Activated CD8-positive, alpha-beta memory T cell treated with anti-CD3 and anti-CD28 coated beads, Interleukin-2, amount 50 U/mL, for 48 hours (primary cell): ENCODE measurements at places on chromosomes 16 and 17.

GRCh38 chr17:19338031-19338990 is 24.2 kb downstream of the B9D1 start:
- DNase-seq = peak; percentile 77

DNA sequence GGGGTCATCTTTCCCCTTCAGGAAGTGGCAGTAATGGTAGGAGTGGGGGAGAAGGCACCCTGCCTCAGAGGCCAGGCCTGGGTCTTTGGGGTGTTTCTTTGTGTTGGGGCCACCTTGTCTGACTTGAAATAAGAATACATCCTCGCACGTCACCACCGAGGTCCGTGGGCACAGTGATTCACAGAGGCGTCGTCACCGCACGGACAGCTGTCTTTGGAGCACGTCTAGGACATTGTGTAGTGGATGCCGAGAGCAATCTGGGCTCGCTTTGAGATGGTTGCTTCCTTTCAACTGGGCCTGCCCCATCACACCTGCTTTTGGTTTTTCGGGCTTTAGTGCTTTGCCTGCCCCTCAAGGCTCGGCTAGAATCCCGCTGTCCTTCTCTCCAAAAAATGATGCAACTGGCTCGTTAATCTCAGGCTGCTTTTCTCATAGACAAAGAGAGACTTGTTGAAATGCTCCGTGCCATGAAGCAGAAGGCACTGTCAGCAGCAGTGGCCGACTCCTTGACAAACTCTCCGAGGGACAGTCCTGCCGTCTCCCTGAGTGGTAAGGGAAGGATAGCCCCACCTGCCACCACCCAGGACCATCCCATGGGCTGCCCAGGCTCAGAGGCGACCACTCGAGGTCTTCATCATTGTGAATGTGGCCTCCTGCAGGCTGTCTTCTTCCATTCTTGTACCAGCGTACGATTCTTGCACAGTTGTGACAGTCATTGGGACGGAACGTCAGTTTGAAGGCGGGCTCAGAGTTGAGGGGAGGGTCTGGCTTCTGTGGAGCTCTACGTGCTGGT is 24.0 kb downstream of the GINS2 start:
- no peak for DNase-seq

GRCh38 chr17:27318633-27319032 is 24.7 kb downstream of the WSB1 start:
- no peak for DNase-seq

DNA sequence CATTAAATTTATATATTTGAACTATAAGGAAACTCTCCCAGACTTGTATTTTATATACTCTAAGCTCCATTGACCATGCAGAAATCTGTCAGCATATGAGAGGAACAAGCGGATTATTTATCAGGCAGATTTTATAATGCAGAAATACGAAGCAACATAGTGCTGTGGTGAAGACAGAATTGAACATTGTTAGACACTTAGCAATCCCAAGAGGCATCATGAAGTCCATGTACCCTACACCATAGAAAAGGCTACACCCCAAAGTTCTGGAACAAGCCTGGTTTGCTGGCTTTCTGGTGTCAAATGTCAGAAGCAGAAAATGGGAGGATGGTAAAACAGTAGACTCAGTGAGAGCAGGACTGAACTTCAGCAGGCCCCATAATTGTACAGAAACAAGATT is 241.1 kb downstream of the PRKCA start:
- DNase-seq = no peak

DNA sequence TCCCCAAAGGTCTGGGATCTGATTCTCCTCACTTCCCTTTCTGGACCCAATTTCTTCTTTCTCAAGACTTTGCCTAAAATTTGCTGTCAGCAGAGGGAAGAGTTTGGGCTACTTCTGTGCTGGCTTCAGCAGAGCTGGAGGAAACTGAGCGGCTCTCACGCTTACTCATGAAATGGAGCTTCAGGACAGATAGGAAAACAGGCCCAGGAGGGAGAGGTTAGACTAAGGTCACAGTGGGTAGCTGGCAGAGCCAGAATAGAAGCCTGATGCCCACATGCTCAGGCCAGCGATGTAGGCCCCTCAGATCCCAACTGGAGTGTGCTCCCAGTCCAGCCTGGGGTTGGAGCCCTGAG is 593 bp downstream of the SLC38A7 start:
- no peak for DNase-seq

DNA sequence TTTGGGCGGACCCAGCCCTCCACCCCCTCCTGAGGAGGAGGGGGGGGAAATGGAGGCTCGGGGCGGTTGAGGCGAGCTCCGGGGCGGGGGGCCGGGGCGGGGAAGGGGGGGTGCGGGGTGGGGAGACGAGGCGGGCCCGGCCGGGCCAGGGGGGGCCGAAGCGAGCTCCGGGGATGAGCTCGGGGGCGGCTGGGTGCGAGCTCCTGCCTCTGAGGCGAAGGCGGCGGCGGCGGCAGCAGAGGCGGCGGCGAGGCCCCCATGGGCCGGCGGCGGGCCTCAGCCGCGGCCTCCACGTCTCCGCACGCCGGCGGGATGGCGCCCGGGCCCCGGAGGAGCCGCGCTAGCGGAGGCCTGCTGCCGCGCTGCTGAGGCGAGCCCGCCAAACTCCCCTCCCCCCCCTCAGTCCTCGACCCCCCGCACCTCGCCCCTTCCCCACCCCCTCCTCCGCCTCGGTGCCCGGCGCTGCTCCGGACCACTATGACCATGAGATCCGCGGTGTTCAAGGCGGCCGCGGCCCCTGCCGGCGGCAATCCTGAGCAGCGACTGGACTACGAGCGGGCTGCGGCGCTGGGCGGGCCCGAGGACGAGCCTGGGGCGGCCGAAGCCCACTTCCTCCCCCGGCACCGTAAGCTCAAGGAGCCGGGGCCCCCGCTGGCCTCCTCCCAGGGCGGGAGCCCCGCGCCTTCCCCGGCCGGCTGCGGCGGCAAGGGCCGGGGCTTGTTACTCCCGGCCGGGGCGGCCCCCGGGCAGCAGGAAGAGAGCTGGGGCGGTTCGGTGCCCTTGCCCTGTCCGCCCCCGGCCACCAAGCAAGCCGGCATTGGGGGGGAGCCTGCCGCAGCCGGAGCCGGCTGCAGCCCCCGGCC is 596 bp downstream of the MSL1 start:
- DNase-seq = peak; percentile 69

DNA sequence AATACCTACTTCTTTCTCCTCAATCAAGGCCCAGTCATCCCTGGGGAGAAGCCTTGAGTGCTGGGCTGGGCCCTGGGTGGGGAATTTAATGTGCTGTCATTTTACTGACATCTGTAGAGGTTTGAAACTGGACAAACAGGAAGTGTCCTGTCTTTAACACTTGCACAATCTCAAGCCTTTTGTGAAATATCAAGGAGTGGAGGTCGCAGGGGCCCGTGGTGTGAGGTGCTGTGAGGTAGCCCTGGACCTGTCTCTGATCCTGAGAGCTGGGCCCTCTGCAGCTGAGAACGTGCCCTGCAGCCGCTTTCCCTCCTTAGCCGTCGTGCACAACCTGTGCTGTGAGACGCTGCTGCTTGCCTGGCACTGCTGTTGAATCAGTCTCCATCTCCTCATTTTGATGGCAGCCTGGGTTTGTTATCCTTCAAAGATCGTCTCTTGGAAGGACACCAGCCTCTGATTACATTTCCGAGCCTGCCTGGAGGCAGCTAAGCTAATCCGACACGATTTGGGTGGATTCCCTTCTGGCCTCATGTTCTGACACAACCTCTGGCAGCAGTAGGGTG is 29.9 kb downstream of the SMARCE1 start:
- DNase-seq = no peak

- DNase-seq = no peak
Measured at GRCh38 chr17:45855691-45856336, 11.1 kb downstream of the SPPL2C start.

- DNase-seq = peak; percentile 92
Measured at GRCh38 chr17:21551081-21551881, 141.0 kb upstream of the KCNJ18 start.

GRCh38 chr16:26525856-26526255 is 540.9 kb upstream of the C16orf82 start:
- no peak for DNase-seq

DNA sequence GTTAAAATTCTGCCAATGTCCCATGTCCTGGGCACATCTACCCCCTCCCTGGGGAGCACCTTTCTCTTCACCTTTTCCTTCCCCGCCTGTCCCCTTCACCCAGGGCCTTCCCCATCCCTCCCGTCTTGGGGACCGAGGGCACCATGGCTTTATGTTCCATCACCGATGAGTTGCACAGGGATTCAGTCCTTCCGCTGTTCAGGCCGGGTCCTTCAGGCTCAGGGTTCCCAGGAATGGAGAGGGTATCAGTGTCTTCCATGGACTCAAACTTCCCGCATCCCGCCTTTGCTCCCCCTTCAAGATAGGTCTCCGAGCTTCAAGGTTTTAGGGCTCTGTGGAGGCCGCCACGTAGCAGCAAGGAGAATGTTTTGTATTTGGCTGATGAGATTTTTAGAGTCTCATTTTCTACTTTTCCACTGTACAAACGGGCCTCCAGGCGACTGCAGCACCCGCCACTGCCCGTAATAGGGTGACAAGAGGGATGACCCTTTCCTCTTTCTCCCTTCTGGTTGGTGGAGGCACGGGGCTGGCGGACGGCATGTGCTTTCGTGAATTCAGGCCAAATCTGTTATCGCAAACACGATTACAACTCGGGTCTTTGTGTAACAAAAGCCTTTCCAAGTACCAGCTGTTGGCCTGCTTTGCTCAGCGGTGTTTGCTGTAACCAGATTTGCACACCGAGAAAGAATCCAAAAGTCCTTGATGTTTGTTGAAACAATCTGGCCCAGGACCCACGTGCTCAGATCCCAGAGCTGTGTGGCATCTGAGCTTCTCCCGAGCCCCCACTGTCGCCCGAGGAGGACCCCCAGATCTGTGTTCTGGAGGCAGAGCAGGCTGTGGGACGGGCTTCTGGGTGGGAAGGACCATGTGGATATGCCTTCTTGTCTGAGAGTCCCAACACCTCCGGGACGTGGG is 236.3 kb downstream of the SEC14L1 start:
- peak; percentile 49 for DNase-seq

DNA sequence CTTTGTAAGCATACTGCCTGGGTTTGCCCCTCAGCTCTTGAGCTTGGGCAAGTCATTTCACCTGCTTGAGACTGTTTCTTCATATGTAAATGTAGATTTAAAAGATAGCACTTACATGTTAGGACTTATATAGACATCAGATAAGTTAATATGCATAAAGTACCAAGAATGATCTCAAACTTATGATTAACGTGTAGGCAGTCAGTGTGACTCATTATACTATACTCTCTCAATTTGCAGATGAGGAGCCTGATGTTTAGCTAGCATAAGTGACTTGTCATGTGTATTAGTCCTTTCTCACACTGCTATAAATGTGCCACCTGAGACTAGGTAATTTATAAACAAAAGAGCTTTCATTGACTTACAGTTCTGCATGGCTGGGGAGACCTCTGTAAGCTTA is 690.5 kb downstream of the KCNJ2 start:
- no peak for DNase-seq

GRCh38 chr17:72294487-72294893 is 173.7 kb downstream of the SOX9 start:
- DNase-seq = no peak

DNA sequence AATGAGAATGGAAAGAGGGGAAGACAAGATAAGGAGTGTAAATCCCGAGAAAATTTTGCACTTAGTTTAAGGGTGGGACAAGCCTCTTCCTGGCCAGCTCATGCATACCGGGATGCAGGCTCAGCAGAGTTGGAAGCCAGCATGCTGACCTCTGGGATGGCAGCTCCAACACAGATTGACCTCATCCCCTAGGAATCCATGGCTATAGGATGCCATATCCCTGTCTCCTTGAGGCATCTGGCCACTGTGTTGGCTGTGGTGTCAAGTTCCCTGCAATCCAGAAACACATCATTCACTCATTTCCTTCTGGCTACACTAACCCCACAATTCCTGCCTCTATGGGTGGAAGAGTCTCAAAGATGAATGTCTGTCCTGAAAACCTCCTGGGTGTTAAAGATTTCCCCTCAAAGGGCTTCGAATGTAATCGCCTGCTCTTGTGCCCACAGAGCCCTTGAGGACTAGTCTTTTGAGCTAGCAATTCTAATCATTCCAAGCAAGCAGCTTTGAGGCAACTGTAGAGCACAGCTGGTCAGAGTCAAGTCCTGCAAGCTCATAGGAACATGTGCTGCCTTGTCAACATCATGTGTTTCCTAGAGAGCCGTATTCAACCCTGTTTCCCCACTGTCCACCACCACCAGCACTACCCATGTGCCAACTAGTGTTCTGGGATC is 141.4 kb downstream of the PMP22 start:
- DNase-seq = no peak

DNA sequence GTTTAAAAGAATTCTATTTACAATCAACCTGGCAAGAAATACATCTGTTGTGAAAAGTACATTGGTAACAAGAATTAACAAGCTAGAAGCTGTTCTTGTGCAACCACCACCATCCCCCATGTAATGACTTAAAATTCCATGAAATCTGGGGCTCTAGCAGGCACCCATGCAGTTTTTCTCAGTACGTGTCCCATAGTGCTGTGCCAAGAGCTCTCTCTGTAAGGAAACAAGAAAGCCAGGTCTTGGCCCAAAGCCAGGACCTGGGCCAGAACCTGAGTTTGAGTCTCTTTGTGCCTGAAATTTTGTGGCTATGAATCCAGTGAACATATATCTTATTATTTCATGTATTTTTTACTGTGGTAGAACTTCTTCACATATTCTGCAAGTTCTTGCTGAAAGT is 46.6 kb downstream of the NUP93 start:
- no peak for DNase-seq

- DNase-seq = no peak
Measured at GRCh38 chr16:23182679-23183542, at the start of gene SCNN1G. TSS of gene SCNN1G (plus strand) at chr16:23182745. CDS start at chr16:23186272, 3,527 bp downstream.

DNA sequence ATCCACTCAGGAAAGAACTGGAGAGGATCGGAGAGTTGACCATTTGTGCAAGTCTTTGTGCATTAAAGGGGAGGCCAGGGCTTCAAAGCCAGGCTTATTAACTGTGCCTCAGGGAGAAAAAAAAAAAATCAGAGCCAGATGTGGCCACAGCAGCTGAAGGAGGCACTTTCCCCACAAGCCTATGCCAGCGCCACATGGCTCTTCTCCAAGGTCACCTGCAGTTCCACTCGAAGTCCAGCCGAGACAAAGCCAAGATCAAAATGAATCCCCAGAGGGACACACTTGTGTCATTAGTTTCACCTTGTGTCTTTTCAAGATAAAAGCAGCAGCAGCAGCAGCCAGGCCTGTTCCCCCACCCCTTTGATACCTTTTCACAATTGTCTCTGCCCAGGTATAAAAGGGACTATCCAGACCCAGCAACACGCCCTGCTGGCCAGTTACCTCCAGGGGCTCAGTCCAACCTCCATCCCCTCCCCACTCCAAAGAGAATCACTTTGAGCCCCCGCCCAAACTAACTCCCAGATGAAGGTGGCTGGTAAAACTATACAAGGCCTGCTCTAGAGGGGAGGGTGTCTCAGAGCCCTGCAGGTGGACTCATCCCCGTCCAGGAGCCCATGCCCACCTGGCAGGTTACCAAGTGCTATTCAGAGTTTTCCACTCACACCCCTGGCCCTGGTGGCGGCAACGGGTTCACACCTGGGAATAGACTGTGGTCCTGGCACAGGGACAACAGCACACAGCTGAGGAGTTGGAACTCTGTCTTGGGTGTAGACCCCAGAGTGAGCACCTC is 29.2 kb downstream of the AXIN2 start:
- no peak for DNase-seq

GRCh38 chr17:65418622-65419021 is 142.8 kb downstream of the AXIN2 start:
- DNase-seq = no peak
